NCI-H1930 (cell line): ENCODE measurements at places on chromosomes 2 and 18.

DNA sequence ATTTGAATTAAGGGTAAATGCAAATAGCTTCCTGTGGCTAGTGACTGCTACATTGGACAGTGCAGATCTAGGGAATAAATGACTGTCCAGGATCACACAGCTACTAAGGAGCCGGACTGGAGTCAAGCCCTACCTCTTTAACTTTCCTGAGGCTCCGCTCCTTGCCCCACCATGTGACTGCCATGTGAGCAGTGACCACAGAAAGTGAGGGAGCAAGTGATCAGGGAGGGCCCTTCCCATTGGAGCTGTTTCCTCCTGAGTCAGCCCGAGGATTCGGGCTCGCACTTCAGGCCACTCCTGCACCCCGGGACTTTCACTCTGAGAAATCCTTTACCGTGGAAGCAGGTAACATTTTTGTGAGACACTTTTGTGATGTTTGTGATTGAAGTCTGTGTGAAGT, 198.0 kb downstream of the ANKRD30B start:
- DNase-seq = no peak

DNA sequence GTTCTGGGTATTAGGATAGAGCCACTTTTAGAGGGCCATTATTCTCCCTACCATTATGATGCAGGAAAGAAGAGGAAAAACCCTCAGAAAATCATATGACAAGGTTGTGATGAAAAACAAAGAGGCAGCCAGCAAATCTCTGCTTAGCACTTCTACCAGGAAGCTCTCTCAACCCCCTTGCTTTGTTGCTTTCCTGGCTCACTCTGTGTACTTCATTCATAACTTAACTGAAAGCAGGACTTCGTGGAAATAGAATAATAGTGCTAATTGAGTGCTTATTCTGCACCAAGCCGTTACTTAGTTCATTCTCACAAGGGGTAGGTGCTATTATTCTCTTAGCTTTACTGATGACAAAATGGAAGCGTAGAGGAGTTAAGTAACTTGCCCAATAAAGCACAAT, 354.1 kb downstream of the HRH4 start:
- no peak for DNase-seq

GRCh38 chr2:44168681-44169154, at the start of gene PPM1B:
Gene PPM1B, plus strand, starts transcription at chr2:44168875. Its CDS starts 32,325 bp downstream, at chr2:44201200.
- DNase-seq = no peak

- DNase-seq = no peak
Observed at GRCh38 chr2:74715880-74716279, 61.8 kb downstream of the SEMA4F start.

- no peak for DNase-seq
Observed at GRCh38 chr18:524466-524865, 24.0 kb upstream of the COLEC12 start.

GRCh38 chr2:25528173-25528572, 145.2 kb downstream of the DTNB start:
- DNase-seq = no peak

DNA sequence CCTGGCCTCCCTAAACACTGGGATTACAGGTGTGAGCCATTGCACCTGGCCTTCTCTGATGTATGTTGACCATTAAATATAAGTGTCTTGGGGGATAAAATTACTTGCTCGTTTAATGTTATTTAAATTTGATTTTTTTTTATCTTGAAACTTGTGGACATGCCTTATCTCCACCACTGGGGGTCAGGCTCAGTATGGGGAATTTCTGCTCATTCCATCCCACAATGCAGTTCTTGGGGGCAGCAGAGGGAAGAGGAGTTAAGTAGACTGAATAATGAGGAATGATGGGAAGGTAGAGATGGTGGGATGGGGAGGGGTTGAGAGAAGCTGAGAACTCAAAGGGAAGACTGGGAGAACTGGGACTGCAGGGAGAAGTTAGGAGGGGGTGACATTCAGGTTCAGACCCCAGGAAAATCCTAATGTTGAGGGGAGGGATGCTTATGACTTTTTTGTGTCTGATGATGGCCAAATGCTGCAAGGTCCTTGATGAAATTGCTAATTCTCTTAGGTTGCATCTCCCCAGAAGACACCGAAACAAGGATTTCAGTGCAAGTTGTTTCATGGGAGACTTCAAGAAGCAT, 174.2 kb downstream of the MIB1 start:
- DNase-seq = peak; percentile 30

GRCh38 chr2:47819834-47820233, 36.9 kb downstream of the MSH6 start:
- no peak for DNase-seq

DNA sequence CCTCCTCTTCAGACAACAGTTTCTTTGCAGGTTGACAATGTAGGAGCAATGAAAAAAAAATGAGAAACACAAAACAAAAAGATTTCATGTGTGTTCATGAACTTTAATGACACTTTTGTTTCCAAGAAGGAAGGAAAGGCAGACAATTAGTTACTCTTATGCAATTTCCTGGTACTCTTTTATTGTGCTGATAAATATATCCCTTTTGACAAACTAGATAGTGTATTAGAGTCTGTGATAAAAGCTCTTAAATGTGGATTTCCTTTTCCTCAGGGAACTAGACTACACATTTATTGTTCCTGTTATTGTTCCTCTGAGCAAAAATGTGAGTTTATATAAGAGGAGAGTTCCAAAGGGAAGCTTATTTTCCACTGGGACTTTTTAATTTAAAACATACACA, 188.7 kb upstream of the NRXN1 start:
- DNase-seq = no peak

GRCh38 chr2:23293063-23293462, 91.9 kb upstream of the KLHL29 start:
- no peak for DNase-seq
